ENCODE measurements at places on chromosomes 13 and 19. TPM values are rescaled to one million over a fixed set of nuclear protein-coding genes. Genes with fewer than 3 reads are reported as not detected.

The PLEKHA4 gene
- 28.0 TPM for total RNA-seq

The FAM174C gene
- total RNA-seq = 68.3 TPM

The ZNF829 gene
- 3.0 TPM for total RNA-seq

The ZNF556 gene
- total RNA-seq = not detected

The ZNF665 gene
- total RNA-seq = 0.58 TPM

The ANKRD24 gene
- total RNA-seq = under 0.01 TPM

The ZNF90 gene
- total RNA-seq = 1.1 TPM

The GAPDHS gene
- total RNA-seq = not detected

The OSCAR gene
- total RNA-seq = 2.3 TPM

The LRP3 gene
- total RNA-seq = 42.9 TPM

The THSD8 gene
- not detected for total RNA-seq

The CFAP97D2 gene
- total RNA-seq = not detected

The TNFSF11 gene
- total RNA-seq = under 0.01 TPM

The DAND5 gene
- total RNA-seq = not detected

The TIMM50 gene
- total RNA-seq = 59.7 TPM
